Smooth muscle cell of the brain vasculature (primary cell): ENCODE measurements at places on chromosomes 7 and 10.
A peak's percentile ranks its signal among the peaks of the same experiment; 100 is the strongest.

- no peak for DNase-seq
These were observed 323.7 kb upstream of the GNAI1 start for GRCh38 chr7:79810916-79811315.

GRCh38 chr7:99579956-99580777, 17.9 kb upstream of the TMEM225B start:
- no peak for DNase-seq

GRCh38 chr7:132518102-132518838, 58.0 kb downstream of the PLXNA4 start:
- no peak for DNase-seq

GRCh38 chr10:24150853-24151252, 58.1 kb upstream of the KIAA1217 start:
- no peak for DNase-seq

DNA sequence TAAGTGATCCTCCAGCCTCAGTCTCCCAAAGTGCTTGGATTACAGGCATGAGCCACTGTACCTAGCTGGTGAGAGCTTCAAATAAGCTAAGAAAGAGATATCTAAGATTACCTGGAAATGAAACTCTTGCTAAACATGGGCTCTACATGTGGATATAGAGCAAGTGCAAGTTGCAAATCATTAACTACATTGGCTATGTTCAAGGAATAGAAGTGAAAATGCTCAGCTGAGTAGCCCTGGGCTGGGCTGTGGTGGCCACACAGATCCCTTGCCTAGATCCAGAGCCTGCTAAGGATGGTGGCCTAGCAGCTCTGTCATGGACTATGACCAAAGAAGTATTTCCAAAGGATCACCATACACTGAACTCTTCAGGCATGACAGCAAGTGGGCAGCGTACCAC, 209.3 kb downstream of the PLXNA4 start:
- DNase-seq: no peak

- no peak for DNase-seq
These were observed 31.7 kb upstream of the C10orf90 start for GRCh38 chr10:126702181-126702580.

GRCh38 chr7:113486548-113486947, 368.2 kb upstream of the SMIM30 start:
- DNase-seq: no peak

DNA sequence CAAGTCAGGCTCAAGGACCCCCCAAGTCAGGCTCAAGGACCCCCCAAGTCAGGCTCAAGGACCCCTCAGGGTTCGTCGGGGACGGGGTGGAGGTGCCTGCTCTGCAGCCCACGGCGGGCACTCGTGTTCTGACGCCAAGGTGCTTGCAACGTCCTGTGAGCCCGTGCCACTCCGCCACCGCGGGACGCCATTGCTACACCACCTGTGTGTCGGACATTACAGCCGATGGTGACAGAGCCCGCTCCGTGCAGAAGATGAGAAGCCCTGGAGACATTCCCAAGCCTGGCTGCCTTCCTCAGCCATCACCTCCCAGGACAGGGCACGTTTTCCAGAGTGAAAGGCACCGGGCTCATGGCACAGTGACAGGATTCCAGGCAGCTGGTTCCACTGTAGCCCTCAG, 97.7 kb upstream of the DNAAF5 start:
- no peak for DNase-seq

DNA sequence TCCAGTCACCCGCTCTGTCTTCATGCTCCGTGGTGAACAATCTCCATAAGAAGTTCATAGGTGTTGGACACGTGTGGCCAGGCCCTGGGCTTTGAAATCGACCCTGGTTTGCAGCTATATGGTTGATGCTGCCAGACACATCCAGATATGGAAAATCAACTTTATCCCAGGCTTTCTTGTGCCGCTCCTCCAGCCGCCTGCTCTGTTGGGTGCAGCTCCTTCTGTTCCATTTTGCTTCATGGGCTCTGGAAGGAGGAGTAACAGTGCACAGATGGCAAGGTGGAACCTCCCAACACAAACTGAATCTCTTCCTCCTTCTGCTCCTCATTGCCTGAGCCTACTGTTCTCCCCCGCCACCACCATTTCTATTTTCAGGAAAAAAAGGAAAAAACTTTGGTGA, 44.7 kb downstream of the THNSL1 start:
- DNase-seq: no peak

- no peak for DNase-seq
These were observed 86.1 kb upstream of the CHST15 start for GRCh38 chr10:124179308-124180043.

- DNase-seq: no peak
These were observed 334.3 kb downstream of the LRMDA start for GRCh38 chr10:75765789-75766096.

- DNase-seq: no peak
These were observed 11.0 kb upstream of the AHCYL2 start for GRCh38 chr7:129213828-129214227.

DNA sequence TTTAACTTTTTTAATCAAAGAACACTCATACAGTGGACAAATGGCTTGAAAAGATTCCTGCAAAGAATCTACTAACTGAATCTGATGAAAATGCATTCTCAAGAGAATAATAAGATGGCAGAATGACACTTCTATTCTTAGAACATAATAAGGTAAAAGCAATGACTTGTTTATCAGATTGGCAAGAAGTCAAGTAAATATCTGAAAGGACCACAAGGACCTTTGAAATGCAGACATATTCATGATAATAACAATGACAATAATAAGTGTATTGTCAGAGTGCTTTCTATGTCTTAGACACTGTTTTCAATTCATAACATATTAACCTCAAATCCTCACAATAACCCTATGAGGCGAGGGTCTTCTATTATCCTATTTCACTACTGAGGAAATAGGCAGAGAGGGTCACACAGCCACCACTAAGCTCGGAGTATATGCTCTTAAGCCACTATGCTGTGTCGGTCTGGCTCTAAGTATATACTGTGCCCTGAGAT, 10.6 kb downstream of the HACD1 start:
- DNase-seq: no peak

- DNase-seq: no peak
These were observed 14.6 kb downstream of the PPIF start for GRCh38 chr10:79361726-79362397.

- DNase-seq: no peak
These were observed 437.2 kb upstream of the MKI67 start for GRCh38 chr10:128563387-128563786.

DNA sequence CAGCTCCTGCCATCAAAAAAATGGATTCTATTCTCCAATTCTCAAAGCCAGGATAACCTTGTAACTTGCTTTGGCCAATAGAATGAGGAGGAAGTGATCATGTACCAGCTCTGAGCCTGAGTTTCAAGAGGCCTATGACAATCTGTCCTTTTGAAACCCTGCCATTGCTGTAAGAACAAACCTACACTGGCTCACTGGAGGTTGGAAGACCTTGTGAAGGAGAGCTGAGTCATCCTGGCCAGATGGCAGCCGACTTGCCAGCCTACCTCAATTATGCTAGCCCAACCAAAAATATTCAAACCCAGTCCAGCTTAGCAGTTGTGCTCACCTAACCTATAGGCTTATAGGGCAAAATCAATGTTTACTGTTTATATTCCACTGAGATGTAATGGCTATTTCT, 93.0 kb downstream of the HGF start:
- no peak for DNase-seq

- peak; percentile 69 for DNase-seq
These were observed 96.3 kb upstream of the NEBL start for GRCh38 chr10:20993389-20993788.
